Activated T-helper 1 cell treated with Interleukin-2 at 50 U/mL for 16 hours (primary cell): ENCODE measurements at places on chromosomes 4 and X.
A peak's percentile ranks its signal among the peaks of the same experiment; 100 is the strongest.

- peak; percentile 13 for DNase-seq
Measured at GRCh38 chr4:15765910-15766697, 12.0 kb upstream of the CD38 start.

- no peak for DNase-seq
Measured at GRCh38 chr4:149076401-149076800, 634.2 kb upstream of the NR3C2 start.

DNA sequence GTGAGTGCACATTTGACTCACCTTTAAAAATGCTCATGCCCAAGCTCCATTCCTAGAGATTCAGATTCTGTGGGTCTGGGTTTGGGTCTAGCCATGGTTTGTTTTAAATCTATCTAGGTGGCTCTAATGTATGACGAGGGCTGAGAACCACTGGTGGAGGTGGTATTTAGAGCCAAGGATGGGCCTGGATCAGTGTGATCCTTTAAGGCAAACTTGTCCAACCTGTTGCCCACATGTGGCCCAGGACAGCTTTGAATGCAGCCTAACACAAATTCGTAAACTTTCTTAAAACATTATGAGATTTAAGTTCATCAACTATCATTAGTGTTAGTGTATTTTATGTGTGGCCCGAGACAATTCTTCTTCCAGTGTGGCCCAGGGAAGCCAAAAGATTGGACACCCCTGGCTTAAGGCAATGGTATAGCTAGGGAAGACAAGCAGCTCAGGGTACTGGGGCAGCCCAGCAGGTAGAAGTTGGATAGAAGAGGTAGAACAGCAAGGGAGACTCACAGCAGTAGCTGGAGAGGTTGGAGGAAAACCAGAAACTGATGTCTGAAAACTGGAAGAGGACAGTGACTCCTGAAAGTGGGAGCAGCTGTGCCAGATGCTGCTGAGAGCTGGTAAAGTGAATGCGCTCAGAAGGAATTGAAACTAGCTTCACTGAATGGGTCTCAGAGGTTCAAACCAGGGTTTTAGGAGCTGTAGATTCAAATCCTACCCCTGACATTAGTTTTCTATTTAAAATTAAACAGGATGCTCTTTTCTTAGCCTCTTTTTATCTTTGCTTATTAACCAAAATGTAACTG, 18.2 kb downstream of the ADD1 start:
- no peak for DNase-seq

DNA sequence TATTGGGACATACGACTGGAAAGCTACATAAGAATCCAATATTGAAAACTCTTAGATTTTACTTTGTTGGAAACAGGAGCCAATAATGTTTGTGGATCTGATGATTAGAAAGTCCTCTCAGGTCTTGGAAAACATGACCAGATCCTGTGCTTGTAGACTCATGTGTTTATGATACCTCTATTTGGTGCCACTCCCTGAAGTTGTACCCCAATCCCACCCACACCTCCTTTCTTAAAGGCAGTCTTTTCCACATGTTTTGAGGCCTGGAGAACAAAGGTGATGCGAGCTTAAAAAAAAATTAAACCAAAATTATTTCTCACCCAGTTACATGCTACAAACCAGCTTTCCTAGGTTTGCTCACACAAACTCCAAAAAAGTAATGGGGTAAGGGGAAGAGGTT, 262.7 kb downstream of the PTTG2 start:
- DNase-seq = no peak

DNA sequence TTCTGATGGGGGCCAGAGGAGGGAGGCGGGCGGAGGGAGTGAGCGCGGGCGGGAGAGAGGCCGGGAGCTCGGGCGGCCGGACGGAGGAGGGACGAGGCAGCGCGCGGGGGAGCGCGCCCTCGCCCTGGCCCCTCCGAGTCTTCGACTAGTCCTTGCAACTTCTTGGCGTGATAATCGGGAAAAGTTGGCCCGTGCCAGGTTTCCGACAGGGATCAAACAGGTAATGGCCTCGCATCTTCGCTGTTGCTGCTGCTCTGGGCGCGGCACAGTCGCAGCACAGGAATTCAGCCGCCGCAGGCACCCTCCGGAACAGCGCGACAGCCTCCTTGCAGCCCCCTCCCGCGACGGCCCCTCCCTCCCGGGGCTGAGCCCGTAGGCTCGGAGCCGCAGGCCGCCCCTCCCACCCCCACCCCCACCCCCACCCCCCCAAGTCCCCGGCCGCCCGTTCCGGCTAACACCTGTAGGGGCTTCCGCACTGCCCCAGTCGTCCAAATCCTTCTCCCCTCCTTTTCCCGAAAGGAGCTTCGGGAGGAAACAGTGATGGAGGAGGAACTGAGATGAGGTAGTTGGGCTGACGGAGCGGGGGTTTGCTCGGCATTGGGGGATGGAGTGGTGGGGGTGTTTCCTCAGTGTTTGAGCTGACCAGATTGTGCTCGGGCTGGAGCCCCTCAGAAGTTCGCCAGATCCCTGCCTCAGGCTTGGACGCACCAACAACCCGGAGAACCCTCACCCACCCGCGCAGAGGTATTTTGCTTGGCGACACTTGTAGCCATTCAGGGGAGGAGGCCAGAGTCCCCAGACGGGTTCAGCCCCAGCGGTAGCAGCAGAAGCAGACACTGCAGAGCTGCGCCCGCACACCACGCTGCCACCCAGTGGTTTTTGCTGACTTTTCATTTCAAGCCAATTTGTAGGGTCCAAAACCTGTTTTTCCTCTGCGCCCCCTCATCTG, at the start of gene FGF13:
FGF13 (minus strand) TSS at position 319 of the 949 bp plus-strand sequence. CDS start 714 bp downstream, outside the sequence.
- DNase-seq = no peak

- DNase-seq = no peak
Measured at GRCh38 chrX:10582945-10583344, 37.4 kb downstream of the MID1 start.

DNA sequence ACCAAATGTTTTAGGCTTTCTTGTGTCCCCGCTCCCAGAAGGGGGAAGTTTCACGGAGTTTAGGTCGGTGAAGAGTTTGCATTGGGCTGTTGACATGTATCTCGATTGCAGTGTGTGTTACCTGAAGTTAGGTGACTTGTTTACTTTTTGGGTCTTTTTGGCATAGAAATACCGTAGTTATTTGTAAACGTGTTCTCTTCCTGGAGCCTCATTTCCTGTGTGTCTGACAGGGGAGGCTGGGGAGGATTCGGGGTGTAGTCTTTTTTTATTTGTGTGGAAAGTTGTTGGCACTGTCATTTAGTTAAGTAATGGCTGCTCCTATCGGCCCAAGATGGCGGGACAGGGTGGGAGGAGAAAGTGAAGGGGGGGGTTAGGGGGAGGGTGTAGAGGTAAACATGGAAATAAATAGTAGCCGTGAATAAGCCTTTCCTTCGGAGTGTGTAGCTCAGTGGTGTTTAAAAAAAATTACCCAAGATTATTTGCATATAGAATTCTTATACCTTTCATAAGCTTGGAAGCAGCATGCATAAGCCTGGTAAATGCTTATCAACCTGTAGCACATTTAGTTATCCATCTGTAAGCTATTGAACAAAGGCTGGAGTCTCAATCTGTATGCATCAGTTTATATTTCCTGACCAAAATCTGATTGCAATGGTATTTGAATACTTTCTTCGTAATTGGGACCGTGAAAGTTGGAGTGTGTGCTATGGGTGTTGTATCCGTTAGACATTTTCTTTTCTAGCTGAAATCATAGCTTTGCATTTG, 1.6 kb downstream of the KDM6A start:
- peak; percentile 20 for DNase-seq

GRCh38 chr4:94345969-94346368, 3.3 kb upstream of the HPGDS start:
- DNase-seq = no peak

GRCh38 chr4:124097447-124097846, 615.1 kb downstream of the ANKRD50 start:
- DNase-seq = no peak

DNA sequence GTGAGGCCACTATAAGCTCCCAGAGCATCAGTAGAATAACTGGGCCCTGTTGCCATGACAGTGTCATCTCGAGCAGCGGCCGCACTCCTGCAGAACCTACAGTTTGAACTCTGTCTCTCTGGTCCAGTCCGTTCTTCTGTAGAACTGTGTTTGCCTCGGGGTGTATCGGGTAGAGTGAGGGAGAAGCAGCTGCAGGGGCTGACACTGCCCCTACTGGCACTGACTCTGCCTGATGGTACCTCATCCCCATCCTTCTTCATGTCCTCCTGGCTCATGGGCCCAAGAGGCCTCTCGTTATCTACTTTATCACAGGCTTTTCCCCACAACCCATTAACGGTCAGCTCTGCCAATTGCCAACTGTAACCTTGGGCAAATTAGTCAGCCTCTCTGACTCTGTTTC, 96.5 kb downstream of the NPNT start:
- DNase-seq = no peak

- no peak for DNase-seq
Measured at GRCh38 chr4:54495091-54495490, 162.7 kb upstream of the KIT start.

- DNase-seq = no peak
Measured at GRCh38 chr4:8177956-8178355, 19.3 kb upstream of the ABLIM2 start.

GRCh38 chr4:172680691-172681090, 487.9 kb upstream of the GALNT7 start:
- no peak for DNase-seq

- no peak for DNase-seq
Measured at GRCh38 chr4:142671516-142671915, 174.6 kb downstream of the INPP4B start.
